ENCODE measurements at places on chromosomes 1 and 21.
A peak's percentile ranks its signal among the peaks of the same experiment; 100 is the strongest.

- DNase-seq, result peak; percentile 6
Measured at GRCh38 chr1:234265861-234266260, 107.4 kb upstream of the COA6 start.

- DNase-seq, result no peak
Measured at GRCh38 chr21:16563795-16564194, 834.0 kb downstream of the USP25 start.

GRCh38 chr1:29245876-29246275, 9.6 kb downstream of the PTPRU start:
- DNase-seq, result no peak

DNA sequence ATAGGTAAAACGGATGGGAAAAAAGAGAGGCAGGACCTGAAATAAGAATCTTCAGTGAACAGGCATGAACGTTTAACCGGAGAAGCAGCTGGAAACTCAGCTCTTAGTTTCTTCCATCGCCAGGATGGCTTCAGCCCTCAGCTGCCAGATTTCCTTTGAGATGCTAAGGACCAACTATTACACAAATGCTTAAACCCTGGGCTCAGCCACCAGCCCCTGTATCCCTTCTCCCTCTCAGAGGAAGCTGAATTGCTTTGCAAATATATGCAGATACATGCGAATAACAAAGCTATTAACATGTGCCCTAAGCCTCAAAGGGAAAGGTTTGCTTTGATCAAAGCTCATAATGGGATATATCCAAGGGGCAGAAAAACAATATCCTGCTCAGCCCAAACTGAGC, 515.1 kb downstream of the OMA1 start:
- no peak for DNase-seq

DNA sequence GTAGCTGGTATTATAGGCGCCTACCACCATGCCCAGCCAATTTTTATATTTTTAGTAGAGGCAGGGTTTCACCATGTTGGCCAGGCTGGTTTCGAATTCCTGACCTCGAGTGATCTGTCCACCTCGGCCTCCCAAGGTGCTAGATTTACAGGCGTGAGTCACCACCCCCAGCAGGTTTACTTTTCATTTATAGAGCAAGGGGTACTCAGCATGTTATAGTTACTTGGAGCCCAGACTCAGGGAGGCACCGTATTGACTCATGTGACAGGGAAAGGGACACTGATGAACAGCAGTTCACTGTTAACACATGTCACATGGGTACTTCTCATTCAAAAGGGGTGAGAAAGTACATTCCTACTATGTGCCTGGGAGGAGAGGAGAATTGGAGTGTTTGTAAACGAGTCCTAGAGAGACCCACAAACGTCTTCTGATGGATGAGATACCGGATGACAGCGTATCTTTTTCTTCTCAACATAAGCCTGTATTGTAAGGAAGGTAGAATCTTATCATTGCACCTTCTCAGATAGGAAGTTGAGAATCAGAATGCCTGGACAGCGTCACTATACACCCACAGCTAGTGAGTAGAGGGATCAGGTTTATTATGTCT, 510.0 kb downstream of the USP25 start:
- peak; percentile 16 for DNase-seq

Measured in hepatocyte (in vitro differentiated cells).